Kidney glomerular epithelial cell (primary cell): ENCODE measurements at places on chromosomes 1 and 21.

GRCh38 chr21:26790296-26790695, 54.9 kb downstream of the ADAMTS1 start:
- DNase-seq = no peak

- DNase-seq = peak; percentile 78
These were observed 663 bp upstream of the GBP6 start for GRCh38 chr1:89363196-89363595.

DNA sequence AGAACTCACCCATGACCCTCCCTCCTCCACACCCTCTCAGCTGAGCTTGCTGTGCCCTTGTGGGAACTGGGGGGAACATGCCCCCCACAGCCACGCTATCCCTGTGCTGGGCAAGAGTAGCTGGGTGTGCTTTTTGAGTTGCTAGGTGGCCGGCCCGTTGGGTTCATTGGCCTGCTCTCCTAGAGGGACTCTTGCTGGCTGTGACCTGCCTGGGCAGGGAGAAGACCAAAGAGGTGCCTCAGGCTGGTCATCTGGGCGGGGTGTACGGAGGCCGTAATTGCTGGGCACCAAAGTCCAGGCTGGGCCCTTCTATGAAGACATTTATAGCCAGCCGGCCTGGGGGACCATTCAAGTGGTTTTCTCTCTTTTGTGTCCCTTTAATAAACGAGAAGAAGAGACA, 138.3 kb upstream of the ZBTB40 start:
- DNase-seq = no peak

DNA sequence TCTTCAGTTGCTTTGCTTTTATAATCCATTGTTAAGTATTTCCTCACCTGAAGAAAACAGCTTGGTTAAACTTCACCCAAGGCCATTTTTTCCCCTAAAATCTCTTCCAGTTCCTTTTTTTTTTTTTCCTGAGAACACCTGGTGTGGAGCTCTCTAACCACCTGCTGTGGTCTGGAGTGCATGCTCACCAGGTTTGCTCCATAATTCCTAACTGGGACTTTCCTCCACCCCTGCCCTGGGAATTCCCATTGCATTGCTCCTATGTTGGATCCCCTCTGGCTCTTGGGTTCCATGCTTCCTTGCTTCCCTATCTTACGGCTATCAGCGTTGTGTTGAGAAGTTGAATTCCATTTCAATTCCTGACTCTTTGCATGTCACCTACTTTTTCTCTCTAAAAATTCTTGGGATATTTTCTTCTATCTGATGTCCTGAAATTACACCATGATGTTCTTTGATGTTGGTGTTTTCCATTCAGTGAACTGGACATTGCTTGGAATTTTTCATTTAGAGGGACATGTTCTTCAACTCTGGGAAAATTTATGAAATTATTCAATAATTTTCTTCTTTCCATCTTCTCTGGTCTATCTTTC, 19.6 kb upstream of the DYRK1A start:
- no peak for DNase-seq

DNA sequence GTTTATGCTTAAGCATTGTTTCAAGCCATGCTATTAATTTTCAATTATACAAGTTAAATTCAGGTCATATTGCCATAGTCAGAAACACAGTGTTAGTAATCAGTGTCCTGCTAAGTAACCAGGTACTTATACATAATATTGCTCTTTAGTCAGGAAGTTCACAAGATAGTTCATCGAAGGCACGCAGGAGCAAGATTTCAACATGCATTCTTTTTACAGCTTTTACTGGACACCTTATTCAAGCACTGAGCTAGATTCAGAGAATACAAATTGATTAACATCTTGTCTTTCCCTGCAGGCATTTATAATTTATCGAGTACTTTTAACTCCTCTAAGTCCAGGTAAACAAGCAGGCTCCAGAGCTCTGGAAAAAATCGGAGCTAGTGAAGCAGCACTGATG, 202.3 kb upstream of the BRINP3 start:
- no peak for DNase-seq

- no peak for DNase-seq
These were observed at the start of gene ALX3 for GRCh38 chr1:110070671-110071242. Gene ALX3, minus strand, starts transcription at chr1:110070672. Its CDS starts 60 bp downstream, at chr1:110070612.

GRCh38 chr21:27251752-27252151, 284.9 kb upstream of the ADAMTS5 start:
- no peak for DNase-seq

DNA sequence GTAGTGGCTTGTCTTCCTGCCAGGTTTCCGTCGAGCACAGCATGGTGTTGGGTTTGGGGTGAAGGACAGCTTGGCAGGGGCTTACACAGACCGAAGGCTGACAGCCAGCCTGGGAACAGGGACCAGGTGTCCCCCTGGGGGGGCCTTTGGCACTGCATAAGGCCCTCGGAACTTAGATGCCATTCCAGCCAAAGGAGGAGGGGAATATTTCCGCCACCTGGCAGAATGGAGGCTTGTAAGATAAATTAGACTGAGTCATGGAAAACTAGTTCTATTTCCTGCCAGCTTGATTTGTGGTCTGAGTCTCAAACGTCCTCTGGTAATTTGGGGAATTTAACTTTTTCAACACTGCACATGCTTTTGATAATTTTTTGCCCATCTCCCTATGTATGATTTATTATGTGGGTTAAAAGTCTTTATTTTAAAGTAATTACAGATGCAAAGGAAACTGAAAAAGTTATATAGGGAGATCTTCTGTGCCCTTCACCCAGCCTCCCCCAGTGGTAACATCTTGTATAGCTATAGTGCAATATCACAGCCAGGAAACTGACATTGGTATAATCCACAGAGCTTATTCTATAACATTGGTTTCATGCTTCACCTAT, 11.5 kb upstream of the TMEM51 start:
- no peak for DNase-seq

DNA sequence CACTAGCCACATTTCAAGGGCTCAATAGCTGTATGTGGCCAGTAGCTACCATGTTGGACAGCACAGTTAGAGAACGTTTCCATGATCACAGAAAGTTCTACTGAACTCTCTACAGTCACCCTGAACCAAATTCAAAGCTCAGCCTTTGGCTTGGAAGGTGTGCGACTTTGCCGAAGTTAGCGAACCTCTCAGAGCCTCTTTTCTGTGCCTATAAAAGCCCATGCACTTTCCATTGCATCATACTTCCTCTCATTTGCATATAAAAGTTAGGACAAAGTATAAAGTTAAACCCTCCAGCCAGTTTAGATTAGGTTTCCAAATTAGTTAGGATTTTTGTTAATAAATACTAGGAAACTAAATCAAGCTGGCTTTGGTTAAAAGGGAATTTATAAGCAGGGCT, 4.7 kb upstream of the SLC1A7 start:
- no peak for DNase-seq

- DNase-seq = no peak
These were observed 721 bp downstream of the C1orf54 start for GRCh38 chr1:150273311-150273710.

DNA sequence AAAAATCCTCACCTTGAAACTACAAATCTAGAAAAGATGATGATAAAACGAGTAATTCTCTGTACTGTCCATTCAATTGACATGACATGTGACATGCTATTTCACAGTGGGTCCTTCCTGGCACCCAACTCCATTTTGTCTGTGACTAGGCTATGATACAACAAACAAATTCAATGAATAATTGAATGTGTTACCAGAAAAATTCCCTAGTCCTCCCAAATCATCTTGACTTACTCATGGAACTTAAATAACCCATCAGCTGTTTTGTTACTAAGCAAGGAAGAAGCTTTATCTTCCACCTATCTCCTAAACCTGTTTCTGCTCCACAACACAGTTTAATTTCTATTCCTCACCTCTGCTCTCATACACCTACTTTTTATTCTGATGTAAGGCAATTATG, 30.4 kb downstream of the B3GALNT2 start:
- DNase-seq = no peak

DNA sequence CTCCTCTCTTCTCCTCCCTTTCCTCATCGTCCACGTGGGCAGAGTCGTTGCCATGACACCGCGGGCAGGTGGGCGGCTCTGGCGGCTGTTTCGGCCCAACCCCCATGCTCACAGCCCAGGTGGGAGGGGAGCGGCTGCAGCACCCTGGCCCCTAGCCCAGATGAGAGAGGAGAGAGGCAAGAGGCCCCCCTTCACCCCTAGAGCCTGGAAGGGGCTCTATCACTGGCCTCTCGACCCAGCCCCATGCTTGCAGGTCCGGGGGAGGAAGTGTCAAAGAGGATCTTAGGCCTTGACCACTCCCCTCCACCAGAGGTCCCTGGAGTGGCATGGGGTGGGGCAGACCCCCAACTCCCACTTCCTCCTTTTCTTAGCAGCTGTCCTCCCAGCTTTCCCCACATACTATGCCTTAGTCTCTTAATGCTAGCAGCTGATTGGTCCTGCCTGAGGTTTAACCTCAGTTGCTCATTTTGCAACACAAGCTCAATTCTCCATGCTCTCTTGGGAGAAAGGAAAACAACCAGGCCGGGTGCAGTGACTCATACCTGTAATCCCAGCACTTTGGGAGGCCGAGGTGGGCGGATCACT, 10.4 kb downstream of the DLGAP3 start:
- DNase-seq = no peak

GRCh38 chr1:94463056-94463764, 45.0 kb downstream of the ABCD3 start:
- DNase-seq = no peak

GRCh38 chr1:32470431-32470830, 5.6 kb downstream of the ZBTB8B start:
- no peak for DNase-seq

- DNase-seq = peak; percentile 16
These were observed 194.2 kb upstream of the FMN2 start for GRCh38 chr1:239897458-239897857.

DNA sequence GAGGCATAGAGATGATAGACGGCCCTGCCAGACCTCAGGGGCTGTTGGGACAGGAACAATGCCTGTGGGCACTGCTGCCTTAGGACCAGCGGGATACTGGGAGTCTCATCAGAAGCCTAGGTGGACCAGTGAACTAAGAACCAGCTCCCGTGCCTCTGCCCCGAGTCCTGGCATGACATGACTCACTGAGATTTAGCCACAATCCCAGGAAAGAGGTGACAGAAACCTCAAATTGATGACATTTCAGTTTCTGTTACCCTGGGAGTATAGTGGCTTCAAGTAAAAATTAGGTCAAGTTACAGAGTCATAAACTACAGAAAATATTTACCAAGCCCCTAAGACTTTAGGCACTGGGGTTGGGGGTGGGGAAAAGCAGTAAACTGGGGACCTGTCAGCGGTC, 74.6 kb upstream of the GADD45A start:
- DNase-seq = no peak

DNA sequence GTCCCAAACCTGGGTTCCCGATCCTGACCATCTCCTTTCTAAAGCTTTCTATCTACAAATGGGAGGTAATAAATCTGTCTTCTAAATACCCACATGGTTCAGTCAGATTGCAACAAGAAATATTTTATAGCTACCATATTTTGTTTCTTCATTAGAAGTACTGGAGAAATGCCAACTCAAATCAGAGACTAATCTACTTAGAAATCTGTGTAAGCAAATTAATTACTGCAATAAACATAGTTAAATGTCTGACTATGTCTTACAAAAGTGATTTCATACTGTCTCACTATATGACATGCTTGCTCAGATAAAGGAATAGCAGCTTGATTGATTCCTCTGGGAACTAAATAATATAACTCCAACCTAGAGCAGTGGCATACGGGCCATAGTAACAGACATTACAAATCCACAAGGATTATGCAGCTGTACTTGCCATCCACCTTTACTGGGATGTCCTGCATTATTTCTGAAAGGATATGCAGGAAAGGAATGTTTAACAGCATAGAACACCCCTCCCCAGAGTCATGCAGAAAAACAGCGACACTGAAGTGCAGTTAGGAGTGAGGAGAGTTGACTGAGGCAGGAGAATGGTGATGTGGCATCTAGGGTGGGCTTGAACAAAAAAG, 80.3 kb downstream of the PCNX2 start:
- no peak for DNase-seq

DNA sequence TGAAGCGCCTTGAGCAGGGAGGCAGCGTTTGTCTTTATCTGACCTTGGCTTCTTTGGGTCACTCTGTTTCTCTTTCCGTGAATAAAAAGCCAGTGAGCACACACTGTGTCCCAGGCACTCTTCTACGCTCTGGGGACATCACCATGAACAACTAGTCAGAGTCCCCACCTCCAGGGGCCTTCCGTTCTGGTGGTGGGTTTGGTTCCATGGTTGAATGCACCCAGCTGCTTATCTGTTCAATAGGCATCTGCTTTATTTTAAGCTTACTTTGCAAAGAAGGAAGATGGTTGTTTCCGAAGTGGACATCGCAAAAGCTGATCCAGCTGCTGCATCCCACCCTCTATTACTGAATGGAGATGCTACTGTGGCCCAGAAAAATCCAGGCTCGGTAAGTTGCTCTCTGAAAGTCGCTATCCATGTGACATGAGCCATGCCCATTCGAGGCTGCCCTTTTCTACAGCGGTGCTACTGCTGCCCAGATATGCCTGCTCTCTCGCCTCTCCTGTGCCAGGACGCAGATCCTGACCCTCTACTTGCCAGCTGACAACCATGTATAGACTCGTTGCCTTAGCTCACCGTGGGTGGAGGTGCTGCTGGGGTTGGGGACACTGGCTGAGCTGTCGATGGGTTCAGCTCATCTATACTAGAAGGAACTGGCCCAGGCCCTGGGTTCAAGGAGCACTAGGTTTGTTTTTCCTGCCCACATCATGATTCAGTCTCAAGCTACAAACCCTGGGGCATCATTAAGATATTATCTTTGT, 5.9 kb downstream of the MX1 start:
- no peak for DNase-seq

GRCh38 chr1:172745014-172745413, 86.1 kb downstream of the FASLG start:
- peak; percentile 92 for DNase-seq

- no peak for DNase-seq
These were observed 116.0 kb upstream of the GUCA2B start for GRCh38 chr1:42037161-42037560.

DNA sequence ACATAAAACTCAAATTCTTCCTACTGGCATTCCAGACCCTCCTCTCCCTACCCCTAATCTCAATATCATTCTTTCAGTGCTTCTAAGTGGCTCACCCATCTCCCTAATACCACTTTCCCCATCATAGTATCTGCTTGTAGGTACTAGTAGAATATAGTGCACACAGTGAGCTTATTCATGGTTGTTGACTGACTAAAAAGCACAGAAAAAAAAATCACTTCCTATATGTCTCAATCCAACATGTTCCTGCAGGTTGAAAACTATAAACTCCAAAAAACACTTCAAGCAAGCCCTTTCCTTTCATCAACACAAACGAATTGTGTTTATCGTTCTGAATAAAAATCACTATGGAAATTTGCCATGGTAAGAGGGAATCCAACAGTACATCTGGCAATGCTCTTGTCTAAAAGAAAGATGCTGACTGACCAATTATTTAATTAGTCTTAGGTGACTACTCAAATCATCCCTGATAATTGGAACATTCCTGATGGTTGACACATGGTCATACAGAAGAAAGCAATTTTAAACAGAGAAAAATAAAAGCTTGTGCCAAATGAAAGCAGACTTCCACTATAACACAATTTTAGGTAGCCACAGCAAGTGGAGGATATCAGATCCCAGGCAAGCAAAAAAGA, 87.1 kb downstream of the NDUFS5 start:
- no peak for DNase-seq

DNA sequence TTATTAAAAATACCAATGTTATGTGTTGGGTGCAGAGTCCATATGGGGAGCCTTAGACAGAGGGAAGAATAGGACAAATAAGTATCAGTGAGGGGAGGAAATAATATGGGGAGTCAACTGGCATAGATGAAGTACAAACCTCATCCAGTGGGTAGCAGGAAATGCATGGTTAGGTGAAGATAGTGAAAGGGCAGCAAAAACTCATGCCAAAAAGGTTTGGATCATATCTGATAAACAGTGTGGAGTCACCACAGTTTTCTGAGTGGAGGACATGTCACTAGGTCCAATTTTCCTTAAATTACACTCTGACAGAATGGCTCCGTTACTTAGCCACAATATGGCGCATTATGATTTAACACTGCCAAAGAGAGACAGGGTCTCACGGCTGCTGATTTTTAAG, 10.3 kb downstream of the DUSP23 start:
- no peak for DNase-seq
